ENCODE measurements at places on chromosomes 7 and 10. TPM values are rescaled to one million over a fixed set of nuclear protein-coding genes. Genes with fewer than 3 reads are reported as not detected.

DNA sequence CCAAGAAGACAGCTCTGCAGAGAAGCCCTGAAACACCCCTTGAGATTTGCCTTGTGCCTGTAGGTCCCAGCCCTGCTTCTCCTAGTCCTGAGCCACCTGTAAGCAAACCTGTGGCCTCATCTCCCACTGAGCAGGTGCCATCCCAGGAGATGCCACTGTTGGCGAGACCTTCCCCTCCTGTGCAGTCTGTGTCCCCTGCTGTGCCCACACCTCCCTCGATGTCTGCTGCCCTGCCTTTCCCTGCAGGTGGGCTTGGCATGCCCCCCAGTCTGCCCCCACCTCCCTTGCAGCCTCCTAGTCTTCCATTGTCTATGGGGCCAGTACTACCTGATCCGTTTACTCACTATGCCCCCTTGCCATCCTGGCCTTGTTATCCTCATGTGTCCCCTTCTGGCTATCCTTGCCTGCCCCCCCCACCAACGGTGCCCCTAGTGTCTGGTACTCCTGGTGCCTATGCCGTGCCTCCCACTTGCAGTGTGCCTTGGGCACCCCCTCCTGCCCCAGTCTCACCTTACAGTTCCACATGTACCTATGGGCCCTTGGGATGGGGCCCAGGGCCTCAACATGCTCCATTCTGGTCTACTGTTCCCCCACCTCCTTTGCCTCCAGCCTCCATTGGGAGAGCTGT lies 8.2 kb downstream of the PPRC1 start:
- H3K27ac ChIP-seq, result no peak overlapping the region
- no peak overlapping the region for H3K4me3 ChIP-seq
- no peak for DNase-seq
- peaks cover 3% of the 10 kb centered on the region for H3K4me1 ChIP-seq
- peaks cover 81% of the 10 kb centered on the region for H3K36me3 ChIP-seq
- H3K27me3 ChIP-seq, result no peaks in the 10 kb centered on the region

GRCh38 chr7:15288741-15289140 lies 273.1 kb downstream of the AGMO start:
- no peak overlapping the region for H3K27ac ChIP-seq
- no peak for DNase-seq
- H3K27me3 ChIP-seq, result no peaks in the 10 kb centered on the region
- H3K4me1 ChIP-seq, result no peaks in the 10 kb centered on the region
- no peak overlapping the region for H3K4me3 ChIP-seq
- H3K36me3 ChIP-seq, result no peaks in the 10 kb centered on the region

Gene BAMBI
- total RNA-seq, result 13.2 TPM

Gene DRGX
- not detected for total RNA-seq

- H3K27me3 ChIP-seq, result no peaks in the 10 kb centered on the region
- no peaks in the 10 kb centered on the region for H3K4me1 ChIP-seq
- no peak for DNase-seq
- H3K27ac ChIP-seq, result no peak overlapping the region
Observed at GRCh38 chr10:29492774-29493173, 142.0 kb downstream of the SVIL start.

DNA sequence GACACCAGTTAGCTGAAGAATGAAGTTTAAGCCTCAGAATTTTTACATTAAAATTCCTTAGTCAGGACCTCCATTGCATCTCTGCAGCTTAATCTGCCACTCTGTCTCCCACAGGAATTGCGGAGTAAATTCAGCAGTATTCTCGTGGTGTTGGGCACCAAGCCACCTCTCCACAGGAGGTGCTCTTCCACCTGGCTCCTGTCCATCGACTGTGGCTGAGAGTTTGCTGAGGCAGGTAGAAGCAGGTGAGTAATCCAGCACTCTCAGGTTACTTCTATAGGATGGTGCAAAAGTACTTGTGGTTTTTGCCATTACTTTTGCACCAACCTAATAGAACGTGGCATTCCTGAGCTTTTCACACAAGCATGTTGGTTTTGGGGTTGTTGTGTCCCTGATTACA lies 134.1 kb downstream of the GFRA1 start:
- H3K36me3 ChIP-seq, result no peaks in the 10 kb centered on the region
- no peaks in the 10 kb centered on the region for H3K4me1 ChIP-seq
- H3K27ac ChIP-seq, result no peak overlapping the region
- no peaks in the 10 kb centered on the region for H3K27me3 ChIP-seq

GRCh38 chr7:69047151-69047754 lies 551.0 kb upstream of the AUTS2 start:
- no peak for DNase-seq
- H3K27ac ChIP-seq, result no peak overlapping the region
- H3K4me3 ChIP-seq, result no peak overlapping the region

Gene LGI1
- total RNA-seq, result not detected

DNA sequence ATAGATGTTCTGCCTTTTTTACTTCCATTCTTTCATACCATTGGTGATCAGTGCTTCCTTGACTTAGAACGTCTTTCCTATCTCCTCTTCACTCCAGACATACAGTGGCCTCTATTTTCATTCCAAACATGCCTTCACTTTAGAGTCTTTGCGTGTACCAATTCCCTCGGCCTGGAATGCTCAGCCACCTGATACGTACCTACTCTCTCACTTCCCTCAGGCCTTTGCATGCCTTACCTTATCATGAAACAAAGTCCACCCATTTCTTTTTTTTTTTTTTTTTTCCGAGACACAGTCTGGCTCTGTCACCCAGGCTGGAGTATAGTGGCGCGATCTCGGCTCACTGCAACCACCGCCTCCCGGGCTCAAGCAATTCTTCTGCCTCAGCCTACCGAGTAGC lies 2.2 kb upstream of the CCNJ start:
- H3K27me3 ChIP-seq, result no peaks in the 10 kb centered on the region
- peaks cover 20% of the 10 kb centered on the region for H3K4me1 ChIP-seq
- H3K27ac ChIP-seq, result no peak overlapping the region
- H3K4me3 ChIP-seq, result no peak overlapping the region

- peaks cover 21% of the 10 kb centered on the region for H3K4me1 ChIP-seq
- peak overlapping the region; percentile 88 for H3K4me3 ChIP-seq
- H3K36me3 ChIP-seq, result no peaks in the 10 kb centered on the region
- peak; percentile 72 for DNase-seq
- peak overlapping the region; percentile 88 for H3K27ac ChIP-seq
Observed at GRCh38 chr10:92590623-92591549, 2.0 kb upstream of the KIF11 start.

- no peaks in the 10 kb centered on the region for H3K27me3 ChIP-seq
- DNase-seq, result no peak
- no peak overlapping the region for H3K4me3 ChIP-seq
- peaks cover 10% of the 10 kb centered on the region for H3K4me1 ChIP-seq
- no peaks in the 10 kb centered on the region for H3K36me3 ChIP-seq
Observed at GRCh38 chr7:5797716-5798115, 16.3 kb upstream of the RNF216 start.

Gene PAPSS2
- total RNA-seq, result 0.17 TPM

GRCh38 chr10:129179972-129180678 lies 286.9 kb upstream of the MGMT start:
- H3K27ac ChIP-seq, result no peak overlapping the region
- no peaks in the 10 kb centered on the region for H3K36me3 ChIP-seq
- H3K4me3 ChIP-seq, result no peak overlapping the region
- H3K4me1 ChIP-seq, result no peaks in the 10 kb centered on the region

Gene HMX3
- total RNA-seq, result not detected

- no peaks in the 10 kb centered on the region for H3K36me3 ChIP-seq
- no peak for DNase-seq
- peaks cover 35% of the 10 kb centered on the region for H3K27me3 ChIP-seq
- no peak overlapping the region for H3K27ac ChIP-seq
- H3K4me3 ChIP-seq, result no peak overlapping the region
Observed at GRCh38 chr10:122508021-122508420, 46.7 kb downstream of the HTRA1 start.

DNA sequence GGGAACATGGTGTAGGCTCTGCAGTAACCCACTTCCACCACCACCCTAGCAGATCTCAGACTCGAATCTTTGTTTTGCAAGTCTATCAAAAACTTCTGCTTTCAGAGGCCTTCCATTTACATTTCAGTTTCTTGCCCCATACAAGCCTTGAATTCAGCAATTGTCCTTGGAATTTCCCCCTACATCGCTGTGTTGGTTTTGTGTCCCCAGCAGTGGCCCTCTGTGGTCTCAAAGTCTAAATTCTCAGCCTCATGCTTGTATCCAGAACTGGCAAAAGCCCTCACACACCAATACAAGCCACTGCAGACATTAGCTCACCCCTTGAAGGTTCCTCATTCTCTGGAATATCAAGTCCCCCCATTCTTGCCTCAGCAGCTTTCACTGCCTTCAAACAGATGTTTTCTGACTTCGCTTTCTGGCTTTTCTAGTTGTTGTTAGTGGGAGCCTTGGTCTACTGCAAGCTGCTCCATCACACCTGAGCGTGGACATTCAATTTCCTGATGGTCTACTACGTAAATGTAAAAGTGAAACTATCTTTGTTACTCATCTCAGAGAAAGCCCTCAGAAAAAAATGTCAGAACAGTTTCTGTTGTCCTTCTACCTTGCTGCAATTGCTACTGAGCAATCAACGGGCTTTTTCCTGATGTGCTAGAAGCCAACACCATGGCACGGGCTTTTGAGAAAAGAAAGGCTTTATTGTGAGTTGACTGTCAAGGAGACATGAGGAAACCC lies 1.8 kb upstream of the NUB1 start:
- H3K4me3 ChIP-seq, result peak overlapping the region; percentile 51
- peak; percentile 45 for DNase-seq
- H3K36me3 ChIP-seq, result no peaks in the 10 kb centered on the region
- H3K27me3 ChIP-seq, result no peaks in the 10 kb centered on the region

Gene SPDYE5
- total RNA-seq, result not detected

Gene C7orf33
- not detected for total RNA-seq

Gene GPC2
- 0.64 TPM for total RNA-seq

DNA sequence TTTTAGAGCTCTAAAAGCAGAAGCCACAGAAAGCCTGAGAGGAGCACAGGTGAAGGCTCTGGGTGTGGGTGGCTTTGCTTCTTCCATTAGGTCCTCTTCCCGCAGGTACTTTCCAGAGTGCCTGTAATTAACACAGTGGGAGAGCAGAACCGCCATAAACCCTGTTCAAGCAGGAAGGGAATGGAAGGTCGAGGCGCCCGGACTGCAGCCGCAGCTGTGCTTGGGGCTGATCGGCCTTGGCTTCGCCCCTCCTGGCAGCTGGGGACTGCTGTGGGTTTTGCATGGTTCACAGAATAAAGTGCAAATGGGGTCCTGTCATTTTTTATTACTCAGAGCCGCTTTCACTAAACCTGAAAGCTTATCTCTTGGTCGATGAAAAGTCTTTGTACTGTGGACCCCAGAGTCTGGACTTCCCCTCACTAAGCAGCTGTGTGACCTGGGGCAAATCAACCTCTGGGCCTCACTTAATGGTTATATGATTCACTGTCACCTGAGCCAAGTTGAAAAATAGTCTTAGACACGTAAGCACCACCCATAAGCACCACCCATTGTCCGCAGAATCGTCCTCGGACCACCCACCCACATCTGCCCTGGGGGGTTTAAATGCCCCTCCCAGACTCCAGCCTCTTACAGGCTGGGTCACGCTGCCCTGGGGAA lies 100.9 kb downstream of the XRCC2 start:
- H3K4me1 ChIP-seq, result no peaks in the 10 kb centered on the region
- no peaks in the 10 kb centered on the region for H3K27me3 ChIP-seq
- no peak overlapping the region for H3K4me3 ChIP-seq

DNA sequence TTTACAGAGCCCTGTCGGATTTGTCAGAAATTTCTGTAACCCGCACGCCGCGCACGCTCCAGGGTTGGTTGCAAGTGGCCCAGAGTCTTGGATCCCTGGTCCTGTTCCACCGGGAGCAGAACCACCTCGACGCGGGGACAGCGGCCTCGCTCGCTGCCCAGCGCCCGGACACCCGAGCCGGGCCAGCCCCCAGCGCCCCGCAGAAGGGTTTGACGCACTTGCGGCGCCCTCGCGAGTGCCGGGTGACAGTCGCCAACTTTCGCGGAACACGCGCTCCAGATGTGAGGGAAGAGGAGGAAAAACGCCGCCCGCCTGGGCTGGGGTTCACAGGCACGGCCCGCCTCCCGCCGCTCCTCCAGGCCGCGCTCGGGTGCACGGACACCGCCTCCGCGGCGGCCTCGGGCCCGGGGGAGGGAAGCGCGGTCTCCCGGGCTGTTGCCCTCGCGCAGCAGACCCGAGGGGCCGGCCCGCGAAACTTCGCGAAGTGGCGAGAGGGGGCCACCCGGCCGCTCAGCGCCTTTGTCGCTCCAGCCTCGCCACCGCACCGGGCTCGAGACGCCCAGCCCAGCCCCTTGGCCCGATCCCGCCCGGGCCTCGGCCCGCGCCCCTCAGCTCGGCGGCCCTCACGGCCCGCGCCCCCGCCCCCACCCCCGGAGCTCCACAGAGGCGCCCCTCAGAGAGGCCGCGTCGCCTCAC lies 514 bp downstream of the RNF216 start:
- peaks cover 44% of the 10 kb centered on the region for H3K4me1 ChIP-seq
- H3K36me3 ChIP-seq, result peaks cover 3% of the 10 kb centered on the region
- no peaks in the 10 kb centered on the region for H3K27me3 ChIP-seq
- no peak for DNase-seq
- H3K27ac ChIP-seq, result peak overlapping the region; percentile 75

DNA sequence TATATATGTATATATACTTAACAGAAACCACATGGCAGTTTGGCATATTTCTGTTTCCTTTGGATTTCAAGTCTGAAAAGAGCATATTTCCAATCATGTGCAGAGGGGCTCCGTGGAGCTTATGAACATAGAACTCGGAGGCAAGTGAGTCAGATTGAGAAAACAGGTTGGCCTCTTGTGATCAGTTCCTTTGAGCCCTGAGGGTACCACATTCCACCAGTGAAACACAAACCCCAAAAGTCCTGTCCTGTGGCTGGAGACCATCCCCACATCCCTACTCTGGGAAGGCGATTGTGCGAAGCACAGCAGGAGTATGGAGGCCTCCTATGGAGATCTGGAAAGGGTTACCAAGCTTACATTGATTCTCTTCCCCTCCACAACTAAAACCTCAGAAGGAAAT lies 196.7 kb upstream of the TMEM72 start:
- H3K36me3 ChIP-seq, result no peaks in the 10 kb centered on the region
- no peak overlapping the region for H3K4me3 ChIP-seq
- no peak overlapping the region for H3K27ac ChIP-seq
- no peaks in the 10 kb centered on the region for H3K27me3 ChIP-seq
- no peak for DNase-seq

- no peak overlapping the region for H3K27ac ChIP-seq
- H3K27me3 ChIP-seq, result no peaks in the 10 kb centered on the region
- H3K4me1 ChIP-seq, result peaks cover 78% of the 10 kb centered on the region
- no peaks in the 10 kb centered on the region for H3K36me3 ChIP-seq
- H3K4me3 ChIP-seq, result no peak overlapping the region
- DNase-seq, result no peak
Observed at GRCh38 chr7:51324206-51324898, 7.7 kb upstream of the COBL start.

Gene ITIH5
- total RNA-seq, result 3.5 TPM

Gene SPDYE8
- not detected for total RNA-seq

- peaks cover 34% of the 10 kb centered on the region for H3K4me1 ChIP-seq
- DNase-seq, result peak; percentile 16
- H3K4me3 ChIP-seq, result no peak overlapping the region
- H3K36me3 ChIP-seq, result no peaks in the 10 kb centered on the region
Observed at GRCh38 chr7:135710417-135711138, 17.4 kb downstream of the SLC13A4 start.

Gene BLNK
- total RNA-seq, result not detected

Measured in HepG2 (cell line).